Nephron progenitor cell (in vitro differentiated cells): ENCODE measurements at places on chromosomes 3 and 15.

DNA sequence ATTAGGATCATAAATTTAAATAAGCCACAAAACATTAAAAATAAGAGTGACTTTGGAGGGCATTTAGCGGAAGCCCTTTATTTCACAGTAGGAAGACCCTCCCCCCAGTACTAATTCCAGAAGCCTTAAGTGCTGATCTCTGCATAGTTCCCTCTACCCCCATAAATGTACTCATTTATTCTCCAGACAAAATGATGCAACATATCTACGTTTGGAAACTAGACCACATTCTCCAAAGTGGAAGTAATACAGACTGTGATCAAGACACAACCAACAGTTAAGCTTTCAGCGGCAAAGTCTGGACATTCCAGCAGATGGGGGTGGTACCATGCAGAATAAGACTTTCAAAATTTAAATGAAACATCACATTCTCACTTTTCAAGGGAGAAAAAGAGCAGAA, 44.8 kb upstream of the RPS17 start:
- no peak for DNase-seq

DNA sequence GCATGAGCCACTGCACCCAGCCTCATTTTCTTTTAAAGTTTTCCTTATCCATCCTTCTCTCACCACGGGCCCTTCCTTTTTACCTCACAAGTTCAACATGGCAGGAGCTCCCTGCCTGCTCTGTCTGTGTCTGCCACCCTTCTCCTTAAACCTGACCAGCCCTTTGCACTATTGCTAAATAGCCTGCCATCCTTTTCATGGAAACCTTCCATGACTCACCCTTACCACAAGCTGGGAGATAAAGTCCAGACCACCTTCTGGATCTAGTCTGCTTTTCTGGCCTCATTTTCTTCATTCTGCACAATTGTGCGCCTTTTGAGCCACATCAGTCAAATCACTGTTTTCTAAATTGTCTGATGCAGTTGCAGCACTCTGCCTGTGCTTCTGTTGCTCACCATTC, 8.9 kb downstream of the PARP14 start:
- DNase-seq = no peak

GRCh38 chr3:69218079-69218478, 95.7 kb upstream of the LMOD3 start:
- no peak for DNase-seq

DNA sequence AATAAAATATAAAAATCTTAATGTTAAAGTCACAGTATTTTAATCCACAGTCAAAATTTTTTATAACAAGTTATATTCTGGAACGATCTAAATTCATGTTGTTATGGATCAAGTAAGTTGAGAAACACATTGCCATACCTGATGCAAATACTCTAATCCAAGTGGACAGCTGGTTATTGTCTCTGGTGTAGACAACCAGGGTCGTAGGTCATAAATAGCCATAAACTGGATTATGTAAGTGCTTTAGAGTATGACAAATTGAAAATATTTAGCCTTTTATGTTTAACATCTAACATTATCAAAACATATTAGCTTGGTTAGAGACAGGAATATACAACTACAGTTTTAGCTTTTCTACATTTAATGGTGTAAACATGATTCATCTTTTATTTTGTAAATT, 53.0 kb downstream of the PLSCR2 start:
- no peak for DNase-seq

GRCh38 chr3:147925272-147925671, 516.1 kb downstream of the ZIC1 start:
- DNase-seq = no peak

DNA sequence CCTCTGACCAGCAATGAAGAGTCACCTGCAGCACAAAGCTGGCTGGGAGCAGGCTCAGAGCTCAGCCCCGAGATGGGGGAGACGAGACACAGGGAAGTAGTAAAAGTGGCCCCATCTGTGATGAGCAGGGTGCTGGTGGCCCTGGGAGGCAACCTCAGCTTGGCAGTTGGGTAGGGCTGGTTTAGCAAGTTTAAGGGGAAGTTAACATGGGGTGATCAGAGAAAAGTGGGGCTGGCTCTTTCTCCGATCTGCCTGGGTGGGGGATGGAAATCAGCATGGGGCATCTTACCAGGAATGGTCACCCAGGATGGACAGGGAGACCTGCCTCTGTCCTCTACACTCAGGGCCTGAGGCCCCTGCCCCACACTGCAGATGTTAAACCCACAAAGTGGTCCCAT, 29.9 kb upstream of the SFMBT1 start:
- no peak for DNase-seq

DNA sequence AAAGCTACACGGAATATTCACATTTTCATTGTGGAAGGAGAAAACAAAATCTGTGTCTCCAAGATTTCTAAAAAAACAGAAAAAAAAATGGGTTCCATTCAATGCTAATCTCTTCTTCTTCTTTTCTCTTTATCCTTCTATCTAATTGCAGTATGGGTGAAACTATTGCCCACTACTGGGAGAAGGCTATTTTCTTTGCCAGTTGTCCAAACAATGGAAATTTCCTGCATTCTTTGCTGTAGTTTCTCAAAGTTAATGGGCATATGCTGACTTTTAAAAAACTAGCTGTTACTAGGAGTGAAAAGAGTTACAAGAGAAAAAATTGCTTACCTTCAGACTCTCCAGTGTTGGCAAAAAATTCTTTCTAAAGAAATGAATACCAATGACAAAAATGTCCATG, 179.3 kb upstream of the ANKRD28 start:
- no peak for DNase-seq
